ENCODE measurements at places on chromosomes 12 and 14.

DNA sequence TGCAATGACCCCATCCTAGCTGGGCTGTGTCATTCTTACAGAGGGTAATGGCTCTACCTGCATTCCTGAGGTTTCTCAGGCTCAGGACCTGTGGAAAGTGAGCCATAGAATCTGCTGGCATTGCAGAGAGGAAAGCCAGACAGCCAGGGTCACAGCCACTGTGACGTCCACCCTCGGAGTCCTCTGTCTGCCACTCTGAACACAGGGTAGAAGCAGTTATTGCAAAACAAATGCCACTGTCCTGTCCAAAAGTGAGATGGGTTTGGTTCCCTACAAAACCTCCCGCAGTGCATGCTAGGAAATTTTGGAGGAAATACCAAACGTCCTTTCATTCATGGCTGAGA lies 37.8 kb downstream of the TNFAIP2 start:
- DNase-seq, result no peak

DNA sequence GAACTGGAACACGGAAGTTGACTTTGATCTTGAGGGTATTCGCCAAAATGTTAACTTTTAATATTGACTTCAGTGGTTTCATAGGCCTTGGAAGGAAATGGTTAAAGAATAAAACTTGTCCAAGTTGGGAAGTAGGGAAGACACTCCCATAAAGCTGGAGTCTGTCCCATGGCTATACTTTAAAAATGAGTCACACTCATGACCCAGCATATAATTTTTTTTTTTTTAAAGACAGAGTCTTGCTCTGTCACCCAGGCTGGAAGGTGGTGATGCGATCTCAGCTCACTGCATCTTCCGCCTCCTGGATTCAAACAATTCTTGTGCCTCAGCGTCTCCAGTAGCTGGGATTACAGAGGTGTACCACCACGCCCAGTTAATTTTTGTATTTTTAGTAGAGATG lies 19.6 kb downstream of the TMPRSS12 start:
- no peak for DNase-seq

DNA sequence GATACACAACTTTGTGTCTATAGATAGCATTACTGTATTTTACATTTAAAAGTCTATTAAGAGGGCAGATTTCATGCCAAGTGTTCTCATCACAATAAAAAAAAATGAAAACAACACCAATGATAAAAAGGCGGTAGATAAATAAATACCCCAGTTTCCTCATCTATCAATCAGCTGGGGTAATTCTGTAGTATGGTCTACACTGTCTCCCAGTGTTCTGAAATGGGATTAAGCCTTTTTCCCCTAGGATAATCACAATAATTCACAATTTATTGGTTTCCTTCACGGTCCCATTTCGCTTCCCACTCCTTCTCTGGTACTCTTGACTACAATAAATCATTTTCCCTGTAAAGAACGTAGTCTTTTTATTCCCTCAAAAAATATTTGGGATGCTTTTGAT lies 114.3 kb downstream of the SSPN start:
- no peak for DNase-seq

GRCh38 chr14:89941830-89942377 lies 12.6 kb downstream of the EFCAB11 start:
- DNase-seq, result no peak

- DNase-seq, result no peak
Measured at GRCh38 chr12:11695321-11695720, 45.8 kb downstream of the ETV6 start.

- no peak for DNase-seq
Measured at GRCh38 chr12:49200919-49201594, 12.2 kb upstream of the TUBA1A start.

- no peak for DNase-seq
Measured at GRCh38 chr12:62709311-62709710, 225.6 kb downstream of the PPM1H start.

DNA sequence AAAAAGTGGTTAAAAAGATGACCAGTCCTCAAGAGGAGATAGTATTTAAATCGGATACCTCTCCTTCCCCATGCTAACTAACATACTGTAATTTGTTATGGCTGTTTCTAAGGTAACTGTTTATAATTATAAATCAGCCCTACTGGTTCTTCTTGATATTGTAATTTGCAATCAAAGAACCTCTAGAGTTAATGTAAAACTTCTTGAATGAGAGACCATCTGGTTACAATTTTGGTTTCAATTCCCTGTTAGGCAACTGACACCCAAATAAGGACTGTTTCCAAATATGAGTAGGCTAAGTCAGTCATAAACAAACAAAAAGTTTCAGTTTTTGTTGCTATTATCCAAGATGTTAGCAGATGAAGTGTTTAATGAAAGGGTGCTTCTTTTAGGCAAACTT lies 120.2 kb upstream of the DNM1L start:
- DNase-seq, result no peak

DNA sequence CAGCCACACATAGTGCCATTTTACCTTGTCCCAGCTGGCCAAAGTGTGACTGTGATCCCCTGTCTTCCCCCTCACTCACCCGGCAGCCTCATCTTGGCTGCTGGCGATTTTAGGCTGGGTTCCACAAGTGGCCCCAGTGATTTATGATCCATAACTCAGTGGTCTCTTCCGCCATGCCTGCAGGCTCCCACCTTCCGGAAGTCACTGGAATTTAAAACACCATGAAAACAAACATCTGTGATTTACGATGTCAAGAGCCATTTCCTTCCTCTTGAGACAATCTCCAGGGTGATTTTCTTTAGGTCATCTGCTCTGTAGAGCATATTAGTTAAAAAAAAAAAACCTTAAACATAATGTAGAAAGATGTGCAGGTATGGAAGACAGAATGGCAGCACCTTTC lies 282.3 kb downstream of the CACNA1C start:
- no peak for DNase-seq
